PC-9 (cell line): ENCODE measurements at places on chromosomes 4 and X.

DNA sequence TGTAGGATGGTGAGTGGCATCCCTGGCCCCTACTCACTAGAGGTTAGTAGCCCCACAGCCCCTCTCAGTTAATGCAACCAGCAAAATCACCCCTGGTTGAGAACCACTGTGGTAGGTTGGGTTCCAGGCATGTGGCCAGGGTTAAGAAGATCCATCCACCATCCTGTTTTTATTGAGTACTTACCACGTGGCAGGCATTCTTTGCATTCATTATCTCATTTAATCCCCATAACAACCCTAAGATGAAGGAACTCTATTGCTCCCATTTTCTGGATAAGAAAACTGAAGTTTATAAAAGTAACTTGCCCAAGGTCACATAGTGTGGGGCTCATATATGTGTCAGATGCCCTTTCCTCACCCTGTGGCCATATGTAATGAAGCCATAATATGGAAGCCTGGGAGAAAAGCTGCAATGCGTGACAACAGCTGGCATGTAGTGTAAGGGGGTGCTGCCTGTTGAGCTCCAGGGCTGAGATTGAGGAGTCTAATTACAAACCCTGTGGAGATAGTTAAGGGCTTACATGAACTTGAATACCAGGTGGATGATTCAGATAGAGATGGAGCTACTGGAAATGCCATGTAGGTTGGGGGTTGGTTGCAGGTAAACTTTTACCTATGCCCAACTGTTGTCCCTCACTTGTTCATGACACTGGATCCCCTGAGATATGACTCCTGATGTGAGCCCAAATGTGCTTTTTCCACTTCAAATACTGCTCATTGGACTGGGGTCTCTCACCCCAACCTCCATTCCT lies 100.2 kb upstream of the PGRMC2 start:
- peak; percentile 69 for DNase-seq

- DNase-seq: no peak
Observed at GRCh38 chr4:134628066-134628465, 426.5 kb upstream of the PABPC4L start.

DNA sequence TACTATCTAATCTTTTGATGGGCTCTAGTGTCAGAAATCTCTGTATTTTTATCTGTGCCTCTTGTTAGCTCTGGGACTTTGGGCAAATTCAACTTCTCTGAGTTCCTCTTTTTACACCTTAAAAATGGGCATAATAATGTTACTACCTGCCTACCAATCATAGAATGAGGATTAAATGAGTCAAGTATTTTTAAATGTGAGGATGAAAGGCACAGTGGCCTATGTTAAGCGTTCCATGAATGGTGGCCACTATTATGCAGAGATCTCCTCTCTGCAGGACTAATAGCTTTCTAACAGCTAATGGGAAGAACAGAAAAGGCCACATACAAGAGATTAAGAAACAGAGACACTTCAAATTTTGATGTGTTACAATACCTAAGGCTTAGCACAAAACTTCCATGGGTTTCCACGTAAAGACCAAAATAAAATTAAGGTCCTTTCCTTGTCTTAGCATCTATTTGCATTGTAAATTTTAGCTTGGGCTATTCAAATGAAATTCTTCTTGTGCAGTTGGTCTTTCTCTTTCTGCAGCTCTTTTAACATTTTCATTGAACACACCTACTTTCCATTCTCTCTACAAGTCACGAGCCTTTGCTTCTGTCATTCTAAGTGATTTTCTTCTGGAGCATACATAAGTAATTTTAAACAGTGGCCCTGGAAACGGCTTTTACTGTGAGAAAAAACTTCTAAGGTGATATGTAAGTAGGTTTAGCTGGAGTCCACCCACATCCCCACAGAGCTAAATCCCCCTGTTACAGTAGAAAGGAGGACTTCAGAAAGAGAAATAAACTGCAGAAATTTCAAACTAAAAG lies 117.9 kb upstream of the MED14 start:
- DNase-seq: no peak

GRCh38 chr4:54930226-54930625 lies 195.2 kb downstream of the KDR start:
- DNase-seq: no peak

DNA sequence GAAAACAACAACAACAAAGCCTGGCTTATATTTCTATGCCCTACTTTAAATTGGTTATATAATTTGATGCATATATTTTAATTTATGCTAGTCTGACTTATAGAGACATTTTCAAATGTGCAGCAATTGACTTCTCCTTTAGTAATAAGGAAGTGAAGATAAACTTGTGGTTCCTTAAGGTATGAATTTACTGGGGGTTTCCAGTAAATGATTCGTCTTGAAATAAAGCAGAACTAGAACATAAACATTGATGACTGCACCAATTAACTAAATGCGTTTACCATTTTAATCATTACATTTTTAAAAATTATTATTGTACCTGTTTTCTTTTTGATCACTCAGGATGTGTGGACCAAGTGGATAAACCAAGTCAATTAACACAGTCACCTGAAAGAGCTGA lies 99.6 kb upstream of the CCSER1 start:
- no peak for DNase-seq

- DNase-seq: no peak
Observed at GRCh38 chr4:172109466-172109865, 296.3 kb downstream of the GALNTL6 start.

- DNase-seq: no peak
Observed at GRCh38 chrX:40144576-40144975, 46.8 kb upstream of the BCOR start.

- no peak for DNase-seq
Observed at GRCh38 chrX:17736478-17736855, 826 bp upstream of the SCML1 start.
